ENCODE measurements at places on chromosomes 5 and 9.

GRCh38 chr5:163362840-163363371 is 74.5 kb upstream of the CCNG1 start:
- DNase-seq, result no peak

- no peak for DNase-seq
These were observed 220.9 kb downstream of the KIAA0825 start for GRCh38 chr5:94397508-94397907.

DNA sequence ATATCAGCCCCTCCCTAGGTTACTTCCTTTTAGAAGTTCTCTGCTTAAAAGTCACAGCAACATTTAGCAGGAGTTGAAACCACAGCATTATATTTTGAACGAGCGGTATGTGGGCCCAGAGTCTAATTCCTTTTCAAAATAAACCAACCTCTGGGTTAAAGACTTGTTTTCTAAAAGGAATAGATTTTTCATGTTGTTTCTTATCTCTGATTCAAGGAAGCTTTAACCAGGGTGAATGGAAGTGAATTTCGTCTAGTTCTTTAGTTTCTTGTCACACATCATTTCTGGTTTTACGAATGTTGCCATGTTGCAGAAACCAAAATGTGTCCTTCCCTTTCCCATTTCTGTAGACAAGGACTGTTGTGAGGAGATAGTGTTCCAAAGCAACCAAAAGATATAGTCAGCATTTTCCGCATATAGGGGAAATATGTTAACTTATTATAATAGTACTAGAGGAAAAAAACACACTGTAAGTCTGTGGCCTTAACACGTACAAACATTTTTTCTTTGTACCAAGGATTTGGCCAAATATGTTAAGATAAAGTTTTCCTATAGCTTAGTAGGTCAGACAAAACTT is 142.4 kb downstream of the PCSK5 start:
- DNase-seq, result no peak

GRCh38 chr5:167489202-167489601 is 802.2 kb upstream of the WWC1 start:
- DNase-seq, result no peak

- DNase-seq, result no peak
These were observed 17.8 kb upstream of the ZDHHC11 start for GRCh38 chr5:868428-869135.

Measured in midbrain (tissue), 1 donor.